ENCODE measurements at places on chromosomes 3 and 15.

DNA sequence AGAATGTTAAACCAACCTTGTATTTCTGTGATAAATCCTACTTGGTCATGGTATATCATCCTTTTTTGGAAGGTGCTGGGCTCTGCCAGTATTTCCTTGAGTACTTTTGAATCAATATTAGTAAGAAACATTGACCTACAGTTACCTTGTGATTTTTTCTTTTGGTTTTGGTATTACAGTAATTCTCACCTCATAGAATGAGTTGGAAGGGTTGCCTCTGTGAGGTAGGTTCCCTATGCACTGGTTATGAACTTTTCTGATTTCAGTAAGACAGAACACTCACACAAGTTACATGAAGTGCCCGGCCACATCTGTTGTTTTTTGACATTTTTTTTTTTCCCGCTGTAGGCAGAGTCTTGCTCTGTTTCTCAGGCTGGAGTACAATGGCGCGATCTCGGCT is 20.0 kb downstream of the PCCB start:
- no peak for DNase-seq

DNA sequence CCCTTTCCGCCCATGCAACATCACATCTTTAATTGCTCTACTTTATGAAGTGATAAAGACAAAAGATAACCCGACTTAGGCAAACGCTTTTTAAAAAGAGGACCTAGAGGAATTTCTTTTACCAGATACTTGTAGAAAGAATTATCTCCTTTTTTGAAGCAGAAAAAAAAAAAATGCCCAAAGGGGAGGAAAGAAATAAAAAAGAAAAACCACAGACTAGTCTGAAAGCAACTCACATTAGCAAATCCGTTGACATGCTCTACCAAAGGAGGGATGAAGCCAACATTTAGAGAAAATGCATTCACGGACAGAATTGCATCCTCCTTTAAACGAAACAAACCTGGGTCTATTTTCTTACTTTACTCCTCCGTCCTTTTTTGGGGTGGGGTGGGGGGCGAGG is 213.6 kb downstream of the MEIS2 start:
- no peak for DNase-seq

DNA sequence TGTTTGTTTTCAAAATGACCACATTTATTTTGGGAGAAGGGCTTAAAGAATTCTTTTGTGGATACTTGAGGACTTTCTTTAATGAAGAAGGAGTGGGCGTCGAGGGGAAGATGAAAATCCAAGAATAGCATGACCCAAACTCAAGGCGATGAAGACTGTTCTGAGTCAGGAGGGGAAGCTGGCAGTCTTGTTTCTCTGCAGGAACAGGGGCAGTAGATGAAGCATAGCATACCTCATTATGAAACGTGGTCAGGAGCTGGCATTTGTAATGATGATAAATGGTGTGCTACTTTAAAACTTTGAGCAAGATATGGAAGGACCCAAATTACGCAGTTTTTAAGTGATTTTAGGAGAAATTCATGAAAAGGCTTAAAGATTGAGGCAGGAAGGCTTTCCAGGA is 549.0 kb downstream of the IGSF11 start:
- no peak for DNase-seq

- no peak for DNase-seq
Observed at GRCh38 chr15:92624401-92624991, 31.1 kb downstream of the FAM174B start.

DNA sequence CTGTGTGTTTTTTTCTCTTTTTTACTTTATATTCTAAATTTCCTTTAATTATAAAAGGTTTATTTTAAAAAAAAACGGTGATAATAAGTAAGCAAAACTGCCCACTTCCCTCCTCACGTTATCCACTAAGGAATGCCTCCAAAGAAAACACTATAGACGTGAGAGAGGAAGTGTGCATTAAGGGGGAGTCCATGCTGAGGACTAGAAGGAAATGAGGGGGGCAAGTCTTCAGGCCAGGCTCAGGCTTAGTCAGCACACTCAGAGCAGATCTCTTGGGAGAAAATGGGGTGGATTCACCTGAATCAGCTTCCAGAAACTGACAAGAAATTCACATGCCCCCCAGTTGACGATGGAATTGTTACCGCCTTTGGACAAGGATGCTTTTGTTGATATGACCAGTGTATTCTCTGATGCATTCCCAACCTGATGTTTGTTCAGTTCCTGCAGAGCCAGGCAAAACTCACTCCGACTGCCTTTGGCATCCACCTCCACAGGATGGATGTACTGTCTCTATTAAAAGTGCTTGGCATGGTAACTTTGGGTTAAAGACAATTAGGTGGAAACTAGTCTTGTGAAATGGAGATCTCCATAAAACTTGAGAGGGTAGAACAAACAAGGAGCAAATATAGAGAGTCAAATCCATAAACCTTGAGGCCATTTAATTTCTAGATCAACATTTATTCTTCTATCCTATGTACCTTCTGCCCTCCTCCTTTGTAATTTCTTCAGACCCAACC is 167.8 kb downstream of the MYRIP start:
- DNase-seq = no peak

DNA sequence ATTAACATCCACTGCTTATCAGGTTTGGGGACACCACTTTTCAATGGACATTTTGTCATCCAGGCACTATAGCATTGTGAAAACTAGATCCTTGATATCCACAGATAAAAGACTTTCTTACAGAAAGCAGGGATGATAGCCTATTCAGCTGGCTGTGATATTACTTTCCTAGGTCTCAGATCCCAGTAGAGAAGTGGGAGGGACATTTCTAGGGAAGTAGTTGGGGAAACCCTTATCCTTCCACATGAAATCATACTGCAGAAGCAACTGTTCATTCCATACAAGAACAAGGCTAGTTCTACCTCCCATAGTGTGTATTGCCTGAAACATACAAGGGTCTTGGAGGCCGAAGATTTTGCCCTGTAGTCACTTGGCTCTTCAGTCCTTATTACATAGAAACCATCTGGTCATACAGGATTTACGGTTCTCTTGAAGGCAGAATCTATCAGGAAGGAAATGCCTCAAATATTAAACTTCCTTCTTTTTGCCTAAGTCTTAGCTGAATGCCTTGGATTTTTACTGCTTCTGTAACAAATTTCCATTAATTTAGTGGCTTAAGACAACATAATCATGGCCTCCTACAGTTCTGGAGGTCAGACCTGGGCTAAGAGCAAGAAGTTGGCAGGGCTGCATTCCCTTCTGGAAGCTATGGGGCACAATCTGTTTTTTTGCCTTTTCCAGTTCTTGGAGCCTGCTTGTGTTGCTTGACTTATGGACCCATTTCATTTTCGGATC is 119.4 kb downstream of the ECT2 start:
- DNase-seq = no peak

GRCh38 chr3:96537165-96537564 is 277.2 kb upstream of the EPHA6 start:
- no peak for DNase-seq

GRCh38 chr15:87973501-87974215 is 282.9 kb downstream of the NTRK3 start:
- DNase-seq = no peak

GRCh38 chr3:153001210-153002078 is 160.6 kb upstream of the RAP2B start:
- DNase-seq = no peak

GRCh38 chr3:170278627-170279026 is 56.4 kb downstream of the PRKCI start:
- DNase-seq = no peak

GRCh38 chr3:194141415-194142155 is 5.6 kb downstream of the HES1 start:
- no peak for DNase-seq

Data from NCI-H187 treated with DMSO at 0.1 percent for 48 hours (cell line).